ENCODE measurements at places on chromosomes 3 and 15.

DNA sequence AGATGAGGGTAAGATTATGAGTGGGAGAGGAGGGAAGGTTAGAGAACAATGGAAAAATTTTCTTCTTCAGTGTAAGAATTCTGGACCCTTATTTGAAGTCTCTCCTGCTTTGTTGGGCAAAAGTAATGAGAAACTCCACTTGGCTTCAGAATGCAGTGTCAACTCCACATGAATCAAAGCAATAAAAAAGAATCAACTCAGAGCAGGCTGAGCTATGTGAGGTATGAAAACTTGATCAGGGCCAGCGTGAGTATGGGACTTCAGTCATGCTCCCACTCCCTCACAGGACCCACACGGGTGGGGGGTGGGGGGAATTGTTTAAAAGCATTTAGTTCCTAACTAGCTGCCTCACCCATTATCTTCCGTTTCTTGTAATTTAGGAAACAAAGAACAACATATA, 502.2 kb downstream of the PDCD6IP start:
- no peak for DNase-seq

DNA sequence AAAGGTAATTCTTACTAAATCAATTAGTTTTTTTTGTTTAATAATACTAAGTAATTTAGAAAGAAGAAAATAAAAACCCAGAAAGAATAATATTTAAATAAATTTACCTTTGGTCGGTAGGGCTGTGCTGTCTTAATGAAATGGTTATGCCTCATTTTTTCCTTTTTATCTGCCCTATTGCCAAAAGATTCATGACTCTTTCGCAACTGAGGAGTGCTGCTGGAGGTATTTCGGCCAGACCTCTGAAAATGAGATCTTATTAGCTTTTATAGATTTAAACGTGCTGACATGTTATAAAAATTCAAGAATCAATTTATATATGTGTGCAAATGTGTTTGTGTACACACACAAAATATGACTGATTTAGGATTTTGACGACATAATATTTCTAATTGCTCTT, 67.1 kb upstream of the USP50 start:
- DNase-seq, result no peak

DNA sequence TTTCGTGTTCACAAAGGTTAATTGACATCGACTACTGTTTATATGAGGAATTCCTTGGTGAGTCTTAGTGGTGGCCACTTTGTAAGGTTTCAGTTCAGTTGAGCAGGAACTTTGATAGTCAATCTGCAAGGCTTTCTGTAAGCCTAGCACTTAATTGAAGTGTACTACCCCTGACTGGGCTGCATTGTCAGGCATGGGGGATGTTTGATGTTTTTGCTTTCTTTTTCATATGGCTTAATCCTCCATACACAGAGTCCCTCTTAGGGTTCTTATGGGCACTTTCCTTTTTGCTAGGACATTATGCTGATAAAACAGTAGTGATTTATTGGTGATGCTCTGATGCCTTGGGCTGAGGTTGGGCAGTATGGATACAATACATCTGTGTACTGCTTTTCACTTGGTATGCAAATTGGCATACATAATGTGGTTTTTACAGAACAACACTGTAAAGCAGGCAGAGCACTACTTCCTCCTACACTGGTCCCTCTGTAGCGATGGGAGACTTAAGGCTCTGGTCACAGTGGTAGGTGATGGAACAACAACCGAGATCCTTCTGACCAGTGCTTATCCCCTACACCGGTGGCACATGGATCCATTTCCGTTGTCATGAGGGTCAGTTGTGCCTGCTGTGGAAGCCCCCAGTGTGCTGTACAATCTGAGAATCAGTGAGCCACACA, 261.0 kb downstream of the MFSD1 start:
- DNase-seq, result no peak

GRCh38 chr15:29939404-29939803, 117.1 kb upstream of the TJP1 start:
- no peak for DNase-seq

DNA sequence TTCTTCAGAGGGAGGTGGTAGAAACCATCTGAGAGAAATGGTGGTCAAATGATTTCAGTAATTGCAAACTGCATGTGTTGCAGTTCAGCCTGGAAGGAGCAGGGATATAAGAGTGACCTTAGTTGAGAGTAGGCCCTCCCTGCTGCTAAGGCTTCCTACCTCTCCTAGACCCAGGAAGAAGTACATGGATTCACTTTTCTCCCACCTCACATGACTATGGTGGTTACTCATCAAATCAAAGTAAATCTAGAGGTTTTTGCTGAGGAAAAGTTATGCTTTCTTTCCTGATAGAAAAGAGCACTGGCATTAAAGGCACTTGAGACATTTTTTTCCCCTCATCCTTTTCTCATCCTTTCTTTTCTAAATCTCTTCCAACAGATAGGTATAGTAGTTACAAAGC, 43.2 kb upstream of the LEKR1 start:
- DNase-seq, result no peak

GRCh38 chr3:277873-278272, 81.3 kb downstream of the CHL1 start:
- no peak for DNase-seq

DNA sequence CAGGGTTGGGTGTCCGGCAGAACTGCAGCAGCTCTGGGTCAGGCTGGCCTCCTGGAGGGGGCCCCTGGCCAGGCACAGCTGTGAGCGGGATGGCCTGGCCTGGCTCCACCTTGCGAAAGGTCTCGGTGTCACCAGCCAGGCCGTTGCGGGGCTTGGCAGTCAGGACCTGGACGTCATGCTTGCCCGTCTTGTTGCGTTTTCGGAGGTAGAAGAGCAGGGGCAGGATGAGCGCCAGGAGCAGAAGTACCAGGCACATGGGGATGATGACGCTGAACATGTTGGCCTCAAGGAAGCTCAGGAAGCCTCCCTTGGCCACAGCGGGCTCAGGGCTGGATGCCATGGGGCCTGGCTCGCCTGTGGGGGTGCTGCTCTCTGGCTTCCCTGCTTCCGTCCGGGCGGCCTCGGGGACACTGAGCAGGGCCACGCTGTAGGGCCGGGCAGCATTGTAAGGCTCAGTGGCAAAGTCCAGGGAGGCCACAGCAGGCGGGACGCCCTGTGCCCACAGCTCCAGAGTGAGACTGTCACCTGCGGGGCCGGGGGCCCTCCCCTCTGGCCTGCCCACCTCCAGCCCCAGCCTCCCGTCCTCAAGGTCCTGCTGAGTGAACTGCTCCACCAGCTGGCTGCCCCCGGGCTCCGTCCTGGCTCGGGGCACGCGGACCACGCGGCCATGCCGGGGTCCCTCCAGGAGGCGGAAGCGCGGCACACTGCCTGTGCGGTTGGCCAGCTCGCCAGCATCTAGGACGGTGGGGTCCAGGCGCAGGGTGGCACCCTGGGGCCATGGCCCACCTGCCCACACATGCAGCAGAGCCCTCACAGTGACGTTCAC, 28.1 kb downstream of the SNX33 start:
- no peak for DNase-seq

Measured in kidney epithelial cell (primary cell).